ENCODE measurements at places on chromosomes 2 and 18.

GRCh38 chr18:13551305-13551603 is 175.1 kb downstream of the FAM210A start:
- no peak for DNase-seq

GRCh38 chr2:223227338-223227737 is 175.3 kb downstream of the KCNE4 start:
- no peak for DNase-seq

DNA sequence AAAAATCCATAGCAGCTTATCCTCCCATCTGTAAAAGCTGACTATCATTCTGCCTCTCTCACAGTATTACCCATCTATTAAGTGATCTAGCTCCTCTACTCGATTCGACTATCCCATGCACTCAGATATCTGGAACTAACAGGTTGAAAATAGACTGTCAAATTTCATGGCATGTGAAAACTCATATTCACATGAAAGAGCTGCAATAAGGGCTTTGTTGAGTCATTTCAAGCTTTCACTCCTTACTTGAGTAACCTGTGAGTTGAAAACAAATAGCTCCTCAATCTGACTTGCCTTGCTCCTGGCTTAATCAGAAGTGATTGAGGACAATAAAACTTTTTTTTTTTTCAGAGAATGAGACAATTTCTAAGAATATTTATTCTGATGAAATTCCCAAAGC is 192.4 kb upstream of the ERBB4 start:
- no peak for DNase-seq

GRCh38 chr2:8857709-8858108 is 20.3 kb upstream of the KIDINS220 start:
- no peak for DNase-seq

- DNase-seq = no peak
Measured at GRCh38 chr2:46984642-46985476, 69.3 kb upstream of the MCFD2 start.

GRCh38 chr18:23270986-23271680 is 135.8 kb downstream of the CABLES1 start:
- no peak for DNase-seq

GRCh38 chr2:210459880-210460279 is 16.7 kb downstream of the LANCL1 start:
- no peak for DNase-seq

GRCh38 chr18:64854112-64854511 is 705.2 kb upstream of the LINC00305 start:
- no peak for DNase-seq

DNA sequence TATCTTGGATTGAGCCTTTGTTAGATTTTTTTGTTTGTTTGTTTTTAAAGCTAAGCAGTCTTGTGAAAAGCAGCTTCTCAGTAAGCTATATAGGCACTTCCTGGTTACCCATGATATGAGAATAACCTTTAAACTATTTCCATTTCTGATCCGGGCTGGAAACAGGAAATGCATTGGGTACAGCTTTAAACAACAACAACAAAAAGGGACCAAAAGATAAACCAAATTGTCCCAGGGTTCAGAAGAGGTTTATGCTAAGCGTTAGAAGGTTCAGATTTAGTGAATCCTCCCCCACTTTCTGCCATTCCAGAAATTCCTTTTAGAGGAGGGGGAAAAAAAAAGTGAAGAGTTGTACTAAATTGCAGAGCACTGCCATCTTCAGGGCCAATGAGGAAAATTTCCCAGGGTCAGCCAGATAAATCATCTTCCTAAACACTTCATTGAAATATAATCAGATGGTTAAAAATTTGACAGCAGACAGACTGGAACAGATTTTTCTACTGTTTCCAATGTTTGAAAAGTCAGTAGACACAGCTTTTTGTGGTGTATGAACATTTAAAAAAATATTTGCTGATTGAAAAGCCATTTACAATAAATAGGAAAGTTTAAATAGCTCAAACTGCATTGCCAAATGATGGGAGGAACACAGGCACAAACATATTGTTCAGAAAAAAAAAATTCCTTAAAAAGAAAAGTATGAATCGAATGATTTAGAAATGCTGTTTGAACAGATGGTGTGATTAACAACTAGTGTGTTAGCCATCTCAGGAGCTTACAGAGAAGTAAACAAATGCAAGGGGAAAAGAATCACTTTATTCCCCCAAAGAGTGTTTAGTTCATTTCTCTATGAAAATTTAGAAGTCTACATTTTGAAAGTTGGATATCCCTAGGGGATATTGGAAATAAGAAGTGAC is 189.9 kb upstream of the TANK start:
- DNase-seq = no peak

DNA sequence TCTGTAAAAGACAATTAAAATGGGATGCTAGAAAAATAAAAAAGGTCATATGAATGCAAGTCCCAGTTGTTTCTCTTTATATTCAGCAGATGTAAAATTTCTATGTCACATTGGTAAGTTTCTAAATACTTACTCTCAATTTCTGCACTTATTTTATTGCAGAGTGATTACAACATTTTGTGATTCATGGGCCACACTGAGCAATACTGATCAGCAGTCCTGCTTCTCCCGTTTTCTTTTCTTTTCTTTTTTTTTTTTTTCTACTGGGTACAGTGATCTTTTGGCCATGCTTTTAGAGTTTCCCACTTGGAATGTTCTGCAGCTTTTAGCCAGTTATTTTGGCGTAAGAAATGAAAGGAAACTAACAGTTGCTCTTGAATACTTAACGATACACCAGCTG is 38.8 kb downstream of the LIMS1 start:
- DNase-seq = no peak
